T-helper 1 cell (primary cell): ENCODE measurements at places on chromosomes 16 and 17.

- DNase-seq: no peak
These were observed 15.4 kb upstream of the RMI2 start for GRCh38 chr16:11329891-11330290.

DNA sequence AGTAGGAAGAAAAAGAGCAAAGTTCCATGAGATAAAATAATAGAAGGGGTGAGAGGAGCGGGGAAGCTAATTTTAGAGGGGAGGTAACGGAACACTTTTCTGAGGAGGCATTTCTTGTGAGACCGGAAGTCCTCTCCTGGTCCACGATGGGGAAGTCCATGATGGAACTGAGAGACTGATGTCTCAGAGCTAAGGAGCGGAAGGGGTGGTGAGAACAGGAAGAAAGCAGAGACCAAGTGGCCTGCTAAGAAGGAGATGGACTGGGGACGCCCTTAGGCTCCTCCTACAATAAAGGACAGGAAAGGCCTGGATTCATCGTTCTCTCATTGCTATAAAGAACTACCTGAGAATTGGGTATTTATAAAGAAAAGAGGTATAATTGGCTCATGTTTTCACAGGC is 59.4 kb downstream of the ADAMTS18 start:
- no peak for DNase-seq

DNA sequence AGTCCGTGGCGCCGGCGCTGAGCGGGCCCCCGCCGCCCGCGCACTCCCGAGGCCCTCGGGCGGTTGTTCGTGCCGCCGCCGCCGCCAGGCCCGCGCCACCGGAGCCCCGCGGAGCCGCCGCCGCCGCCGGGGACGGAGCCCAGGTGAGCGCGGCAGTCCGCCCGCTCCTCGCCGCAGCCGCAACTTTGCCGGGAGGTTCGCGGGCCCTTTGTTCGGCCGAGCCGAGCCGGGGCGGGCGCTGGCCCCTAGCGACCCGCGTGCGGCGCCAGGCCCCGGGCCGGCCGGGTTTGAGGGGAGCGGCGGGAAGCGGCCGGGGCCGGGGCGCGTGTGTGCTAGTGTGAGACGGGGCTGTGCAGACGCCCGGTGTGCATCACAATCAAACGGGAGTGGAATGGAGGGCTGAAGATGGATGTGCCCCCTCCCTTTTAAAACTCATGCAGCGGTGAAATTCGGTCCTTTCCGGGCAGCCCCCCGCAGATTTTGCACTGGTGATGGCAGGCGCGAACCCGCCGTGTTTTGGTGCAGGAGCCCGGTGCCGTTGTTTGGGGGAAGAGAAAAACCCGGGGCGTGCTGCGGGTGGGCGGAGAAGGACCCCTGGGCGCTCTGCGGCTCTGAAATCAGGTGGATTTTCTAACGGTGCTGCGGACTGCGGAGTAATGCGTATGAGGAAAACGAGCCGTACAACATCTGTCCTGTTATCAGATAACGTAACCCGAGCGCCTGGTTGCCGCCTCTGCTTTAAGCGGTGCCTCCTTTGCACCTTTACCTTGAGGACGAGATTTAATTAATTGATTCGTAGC is 823 bp downstream of the TNRC6C start:
- peak; percentile 28 for DNase-seq

GRCh38 chr16:81004646-81005353 is 1.9 kb downstream of the CMC2 start:
- DNase-seq: no peak

GRCh38 chr17:34607917-34608316 is 28.5 kb downstream of the TMEM132E start:
- DNase-seq: no peak

DNA sequence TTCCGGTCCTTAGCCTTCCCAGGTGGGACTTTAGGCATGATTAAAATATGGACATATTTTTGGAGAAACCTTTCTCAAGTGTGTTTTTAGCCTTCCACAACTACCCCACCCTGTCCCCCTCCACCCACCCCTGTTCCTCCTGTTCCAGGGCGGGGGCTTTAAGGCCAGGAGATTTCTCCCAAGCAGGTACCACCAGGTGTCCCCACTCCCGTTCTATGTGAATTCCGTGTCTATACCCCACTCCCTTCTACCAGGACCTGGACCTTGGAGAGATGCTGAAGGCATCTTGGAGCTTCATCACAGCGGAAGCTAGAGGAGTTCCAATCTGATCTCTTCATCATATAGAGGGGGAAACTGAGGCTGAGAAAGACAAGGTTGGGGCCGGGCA is 9.7 kb downstream of the CA4 start:
- no peak for DNase-seq

DNA sequence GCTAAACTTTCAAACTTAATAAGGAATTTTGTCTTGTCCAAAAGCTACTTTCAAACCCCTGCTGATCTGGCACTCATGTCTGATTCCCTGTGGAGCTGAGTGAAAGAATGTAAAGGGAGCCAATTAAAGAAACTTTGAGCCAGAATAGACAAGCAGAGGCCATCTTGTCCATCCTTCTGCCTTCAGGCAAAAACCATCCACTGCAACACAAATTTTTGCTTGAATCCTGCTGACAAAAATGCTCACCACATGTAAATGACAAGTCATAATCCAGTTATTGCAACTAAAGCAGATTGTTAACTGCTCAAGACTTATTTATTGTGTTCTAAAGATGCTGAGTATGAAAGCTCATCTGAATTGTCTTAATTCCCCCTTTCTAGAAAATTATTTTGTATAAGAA is 124.0 kb upstream of the HLF start:
- DNase-seq: no peak

- no peak for DNase-seq
These were observed 744 bp downstream of the JPH3 start for GRCh38 chr16:87602821-87603683.

DNA sequence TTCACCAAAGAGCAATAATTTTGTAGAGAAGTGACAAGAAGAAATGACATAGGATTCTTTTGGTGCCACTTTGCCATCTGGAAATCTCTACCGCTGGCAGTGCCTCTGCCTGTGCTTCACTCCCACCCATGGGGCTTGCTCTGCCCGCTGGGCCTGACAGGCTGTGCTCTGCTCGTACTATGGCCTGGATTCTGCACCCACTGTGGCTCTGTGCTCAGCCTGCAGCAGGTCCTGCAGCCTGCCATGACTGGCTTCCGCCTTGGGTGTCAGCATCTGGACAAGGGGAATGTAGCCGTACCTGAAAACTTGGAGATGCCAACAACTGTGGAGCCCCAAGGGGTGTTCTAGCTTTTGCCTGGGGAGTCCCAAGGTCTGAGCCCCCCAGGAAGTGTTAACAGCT is 792.3 kb downstream of the CDH8 start:
- no peak for DNase-seq

GRCh38 chr16:9151074-9151473 is 59.6 kb downstream of the HAPSTR1 start:
- no peak for DNase-seq

GRCh38 chr17:58432806-58433573 is 15.7 kb upstream of the RNF43 start:
- no peak for DNase-seq

- no peak for DNase-seq
These were observed 197.1 kb downstream of the ZFHX3 start for GRCh38 chr16:72850853-72851252.

DNA sequence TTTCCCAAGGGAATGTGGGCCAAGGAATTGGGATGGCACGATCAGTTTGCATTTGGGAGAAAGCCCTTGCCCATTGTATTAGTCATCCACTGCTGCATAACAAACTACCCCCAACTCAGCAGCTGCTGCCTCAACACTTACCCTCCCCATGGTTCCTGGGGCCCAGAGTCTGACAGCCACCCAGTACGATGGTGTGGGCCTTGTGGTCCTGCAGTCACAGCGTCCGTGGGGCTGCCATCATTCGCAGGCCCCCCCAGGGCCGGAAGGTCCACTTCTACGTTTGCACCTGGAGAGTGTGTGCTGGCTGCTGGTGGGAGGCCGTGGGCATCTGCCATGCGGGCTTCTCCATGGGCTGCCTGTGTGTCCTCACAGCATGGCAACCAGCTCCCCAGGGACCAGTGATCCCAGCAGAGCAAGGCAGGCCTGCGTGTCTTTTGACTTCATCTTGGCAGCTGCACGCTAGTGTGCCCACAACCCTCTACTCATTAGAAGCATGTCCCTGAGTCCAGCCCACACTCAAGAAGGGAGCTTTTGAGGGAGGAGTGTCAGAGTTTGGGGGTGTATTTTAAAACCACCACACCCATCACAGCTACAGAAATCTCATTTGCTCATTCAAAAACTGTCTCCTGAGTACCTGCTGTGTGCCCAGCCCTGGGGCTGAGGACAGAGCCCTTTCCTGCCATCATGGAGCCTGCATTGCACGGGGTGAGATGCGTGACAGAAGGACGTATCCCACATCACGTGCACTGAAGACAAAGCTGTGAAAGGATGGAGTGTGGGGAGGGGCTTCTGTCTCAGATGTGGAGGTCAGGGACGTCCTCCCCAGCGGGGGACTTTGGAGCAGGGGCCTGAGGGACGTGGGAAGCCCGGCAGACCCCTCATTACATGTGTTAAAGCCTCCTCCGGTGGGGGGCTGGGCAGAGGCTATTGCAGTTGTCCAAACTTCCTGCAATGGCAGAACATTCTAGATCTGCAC is 185.0 kb upstream of the ZNF469 start:
- no peak for DNase-seq

DNA sequence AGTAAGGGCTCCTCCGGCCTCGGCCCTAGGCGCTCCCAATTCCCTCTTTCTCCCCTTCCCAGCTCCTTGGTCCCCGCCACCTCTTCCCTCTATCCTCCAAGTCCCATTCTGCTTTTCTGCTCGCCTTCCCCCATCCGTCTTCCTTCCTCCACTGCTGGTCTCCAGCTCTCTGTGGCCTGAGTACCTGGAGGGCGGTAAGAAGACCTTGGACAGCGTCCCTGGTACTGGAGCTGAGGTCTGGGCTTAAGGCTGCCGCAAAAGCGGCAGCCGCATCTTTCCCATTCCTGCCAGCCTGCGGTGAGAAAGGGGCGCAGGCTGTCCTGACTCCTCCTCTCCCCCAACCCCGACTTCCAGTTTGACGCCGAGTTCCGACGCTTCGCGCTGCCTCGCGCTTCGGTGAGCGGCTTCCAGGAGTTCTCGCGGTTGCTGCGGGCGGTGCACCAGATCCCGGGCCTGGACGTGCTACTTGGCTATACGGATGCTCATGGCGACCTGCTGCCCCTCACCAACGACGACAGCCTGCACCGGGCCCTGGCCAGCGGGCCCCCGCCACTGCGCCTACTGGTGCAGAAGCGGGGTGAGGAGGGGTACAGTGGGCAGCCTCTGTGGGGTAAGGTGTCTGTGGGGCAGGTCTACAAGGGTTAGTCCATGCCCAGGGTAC is 471 bp downstream of the PARD6A start:
- no peak for DNase-seq

GRCh38 chr17:42517516-42517915 is 18.5 kb upstream of the NAGLU start:
- DNase-seq: peak; percentile 79

DNA sequence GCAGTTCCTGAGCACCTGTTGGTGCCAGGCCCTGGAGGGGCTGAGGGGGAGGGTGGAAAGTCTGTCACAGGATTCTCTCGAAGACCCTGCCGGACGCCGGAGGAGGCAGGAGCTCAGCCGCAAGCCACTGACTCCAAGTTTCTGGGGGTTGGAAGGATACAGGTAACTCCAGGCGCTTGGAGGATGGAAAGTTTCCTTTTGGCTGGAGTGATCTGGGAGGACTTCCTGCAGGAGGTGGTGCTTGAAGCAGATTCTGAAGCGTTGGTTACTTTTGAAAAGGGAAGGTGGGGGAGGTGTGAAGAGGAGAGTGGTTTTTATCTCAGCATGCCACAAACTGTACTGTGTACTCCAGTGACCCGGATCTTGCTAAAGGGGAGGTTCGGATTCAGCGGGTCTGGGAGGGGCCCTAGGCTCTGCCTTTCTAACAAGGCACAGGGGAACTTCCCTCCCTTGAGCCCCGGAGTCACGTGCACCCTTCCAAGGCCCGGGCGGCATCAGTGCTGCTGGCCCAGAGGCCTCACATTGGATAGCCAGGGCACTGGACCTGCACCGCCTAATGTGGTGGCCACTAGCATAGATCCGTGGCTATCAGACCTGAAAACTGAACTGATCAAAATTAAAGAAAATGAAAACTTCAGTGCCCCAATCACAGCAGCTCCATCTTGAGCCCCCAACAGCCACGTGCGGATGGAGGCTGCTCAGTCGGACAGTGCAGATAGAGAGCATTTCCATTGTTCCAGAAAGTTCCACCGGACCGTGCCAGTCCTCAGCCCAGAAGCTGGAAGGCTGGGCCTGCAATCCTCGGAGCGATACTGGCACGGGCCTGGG is 42.2 kb upstream of the GSE1 start:
- DNase-seq: no peak

- DNase-seq: no peak
These were observed 39.9 kb downstream of the SMPD3 start for GRCh38 chr16:68408428-68408827.

- no peak for DNase-seq
These were observed 22.5 kb downstream of the EIF4A3 start for GRCh38 chr17:80124351-80124981.

DNA sequence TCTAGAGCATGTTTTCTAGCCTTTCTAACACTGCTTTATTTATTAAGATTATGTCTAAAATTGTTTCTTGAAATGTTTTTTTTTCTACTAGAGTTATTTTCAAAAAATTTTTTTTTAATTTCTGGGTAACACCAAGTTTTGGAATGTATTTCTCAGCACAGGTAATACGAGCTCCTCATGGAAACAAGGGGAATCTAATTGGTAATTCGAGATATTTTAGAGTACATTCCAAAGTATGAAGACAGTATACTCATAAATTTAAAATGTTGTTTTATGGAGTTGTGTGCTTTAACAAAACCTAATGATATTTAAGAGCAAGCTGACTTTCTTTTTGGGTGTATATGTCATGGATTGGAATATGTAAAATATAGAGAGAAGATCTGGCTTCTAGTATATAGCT is 42.4 kb downstream of the OMG start:
- no peak for DNase-seq

- no peak for DNase-seq
These were observed 1.3 kb downstream of the FDXR start for GRCh38 chr17:74871356-74872076.

DNA sequence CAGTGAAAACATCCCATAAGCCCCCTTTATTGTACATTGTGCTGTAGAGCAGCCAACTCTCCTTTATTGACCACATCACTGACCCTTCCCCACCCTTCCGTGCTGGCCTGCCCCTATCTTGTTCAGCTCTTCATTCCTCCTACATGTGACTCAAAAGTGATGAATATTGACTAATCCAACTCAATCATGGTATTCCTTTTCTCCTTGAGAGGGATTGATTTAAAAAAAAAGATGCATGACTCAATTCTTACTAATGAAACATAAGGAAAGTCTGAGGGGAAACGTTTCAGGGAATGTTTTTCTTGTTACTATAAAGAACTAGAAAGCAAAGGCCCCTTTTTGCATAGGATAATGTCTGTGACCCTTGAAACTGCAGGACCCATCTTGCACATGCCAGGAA is 125.2 kb upstream of the SOX9 start:
- DNase-seq: no peak

DNA sequence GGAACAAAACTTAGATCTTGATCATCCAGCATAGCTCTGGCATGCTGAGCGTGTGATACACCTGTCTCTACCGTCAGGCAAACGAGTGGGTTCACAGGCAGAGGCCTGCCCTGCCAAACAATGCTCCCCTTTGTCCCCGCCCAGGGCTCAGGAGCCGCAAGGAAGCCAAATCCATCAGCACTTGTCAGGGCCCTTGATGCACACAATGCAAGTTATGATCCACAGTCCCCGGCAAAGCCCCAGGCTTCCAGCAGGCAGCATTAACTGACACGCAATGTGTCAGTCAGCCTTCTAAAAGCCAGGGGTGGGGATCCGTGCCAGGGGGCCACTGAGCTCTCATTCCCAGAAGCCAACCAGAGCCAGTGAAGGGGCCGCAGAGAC is 460.9 kb downstream of the SLC39A11 start:
- DNase-seq: no peak
